Activated T-helper 1 cell treated with Interleukin-2 at 50 U/mL for 16 hours (primary cell): ENCODE measurements at places on chromosomes 3 and 15.

GRCh38 chr3:58434990-58435389 is 1.4 kb upstream of the PDHB start:
- DNase-seq, result no peak

DNA sequence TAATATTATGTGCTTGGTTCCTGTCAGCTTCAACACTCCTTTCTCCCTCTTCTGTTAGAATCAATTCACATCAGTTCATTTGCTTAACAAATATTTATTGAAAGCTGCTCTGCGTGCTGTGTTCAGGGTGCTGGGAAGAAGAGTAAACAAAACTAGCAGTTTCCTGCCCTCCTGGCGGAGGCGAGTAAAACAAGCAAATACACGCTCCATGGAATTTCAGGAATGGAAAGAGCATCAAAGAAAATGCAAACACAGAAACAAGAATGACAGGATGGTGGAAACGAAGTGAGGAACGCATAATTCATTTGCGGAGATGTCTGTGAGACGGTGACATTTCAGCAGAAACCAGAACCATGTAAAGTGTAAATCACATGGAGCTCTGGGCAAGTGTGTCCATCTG is 49.4 kb upstream of the SPTSSB start:
- DNase-seq, result no peak

DNA sequence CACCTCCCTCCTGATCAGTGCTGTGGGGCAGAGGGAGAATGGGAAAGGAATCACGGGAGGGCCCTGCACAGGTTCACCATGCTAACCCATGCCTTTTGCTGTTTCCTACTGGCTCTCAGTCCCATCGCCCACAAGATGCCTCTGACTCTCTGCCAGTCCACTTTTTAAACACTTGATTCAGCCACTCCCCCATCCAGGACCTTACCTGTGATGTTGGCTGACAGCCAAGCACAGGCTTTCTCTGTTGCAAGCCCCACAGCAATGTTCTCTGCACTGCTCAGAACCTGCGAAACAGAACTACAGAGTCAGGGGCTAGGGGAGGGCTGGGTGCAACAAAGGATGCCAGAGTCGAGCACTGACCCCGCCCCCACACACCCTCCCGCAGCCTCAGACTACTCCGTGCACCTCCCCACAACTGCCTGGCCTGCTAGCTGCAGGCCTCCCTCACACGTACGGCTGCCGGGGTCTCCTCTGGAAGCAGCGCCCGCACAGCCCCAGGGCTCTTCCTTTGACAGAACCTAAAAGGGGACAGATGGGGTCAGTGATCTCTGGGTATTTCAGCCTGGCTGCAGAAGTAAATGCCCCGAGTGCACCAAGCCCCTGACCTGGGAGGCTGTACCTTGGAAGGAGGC is 9.1 kb downstream of the CDAN1 start:
- DNase-seq, result no peak

- DNase-seq, result no peak
Observed at GRCh38 chr3:182809531-182809930, 16.2 kb downstream of the ATP11B start.
